ENCODE measurements at places on chromosomes 12 and 14.

DNA sequence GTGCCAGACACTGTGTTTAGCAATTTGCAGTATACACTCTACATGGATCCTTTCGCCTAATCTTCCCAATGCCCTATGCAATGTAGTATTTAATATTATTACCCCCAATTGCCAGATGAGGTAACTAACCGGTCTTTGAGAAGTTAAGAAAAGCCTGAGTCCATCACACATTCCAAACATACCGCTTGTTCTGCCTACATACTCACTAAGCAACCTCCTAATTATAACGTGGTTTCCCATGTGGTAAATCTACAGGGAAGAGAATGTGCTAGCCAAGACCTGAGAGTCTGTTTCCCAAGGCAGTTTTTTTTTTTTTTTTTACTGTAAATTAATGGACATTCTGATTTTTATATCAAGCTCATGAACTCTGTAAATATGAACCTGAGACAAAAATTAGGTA, 37.2 kb downstream of the ATP2B1 start:
- no peak for DNase-seq

DNA sequence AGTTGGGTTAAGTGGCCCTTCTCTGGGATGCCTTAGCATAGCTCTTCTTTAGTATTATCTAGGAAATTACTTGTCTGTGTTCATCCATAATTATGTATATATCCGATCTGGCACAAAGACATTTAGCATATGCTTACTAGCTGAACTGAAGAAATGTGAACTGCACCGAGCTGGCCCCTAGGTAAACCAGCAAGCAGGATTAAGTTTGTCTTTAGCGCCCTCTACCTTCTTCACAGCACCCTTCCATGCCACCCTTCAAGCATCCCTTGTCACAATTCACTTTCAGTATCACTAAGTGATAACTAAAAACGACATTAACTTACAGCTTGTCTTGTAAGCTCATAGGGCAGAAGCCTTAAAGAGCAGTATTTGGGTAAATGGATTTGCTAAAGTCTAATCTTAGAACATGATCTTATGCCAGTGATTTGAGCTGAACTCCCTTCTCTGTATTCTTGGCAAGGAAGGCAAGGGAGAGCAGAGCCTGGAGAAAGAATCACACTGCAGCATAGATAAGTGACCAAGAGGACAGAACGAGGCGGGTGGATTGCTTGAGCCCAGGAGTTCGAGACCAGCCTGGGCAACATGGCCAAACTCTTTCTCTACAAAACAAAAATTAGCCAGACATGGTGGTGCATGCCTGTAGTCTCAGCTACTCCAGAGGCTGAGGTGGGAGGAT, 2.6 kb upstream of the HAL start:
- no peak for DNase-seq

DNA sequence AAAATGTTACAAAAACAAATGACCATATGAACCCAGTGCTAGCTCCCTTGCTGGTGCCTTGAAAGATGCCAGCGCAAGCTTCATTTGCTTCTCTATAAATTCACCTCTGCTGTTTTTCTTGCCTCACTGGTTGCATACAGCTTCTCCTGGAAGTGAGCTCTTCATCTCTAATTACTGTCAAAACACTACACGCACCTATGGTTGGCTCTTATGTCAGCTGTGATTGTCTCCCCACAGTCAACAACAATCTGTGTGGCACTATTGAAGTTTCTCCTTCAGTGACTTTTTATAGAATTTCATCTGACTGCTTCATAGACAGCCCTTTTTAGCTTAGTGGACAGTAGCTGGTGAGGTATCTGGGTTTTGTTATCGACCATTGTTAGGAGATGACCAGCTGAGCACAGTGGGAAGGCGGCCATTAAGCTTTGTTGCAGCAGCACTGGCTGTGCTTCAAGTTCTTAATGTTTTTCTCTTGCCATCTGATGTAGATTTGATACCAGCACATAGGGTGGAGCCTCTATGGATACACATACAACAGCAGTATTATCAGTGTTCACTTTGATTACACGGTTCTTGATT, 131.8 kb downstream of the KITLG start:
- DNase-seq, result no peak

- no peak for DNase-seq
Observed at GRCh38 chr12:27960821-27961220, 11.7 kb downstream of the PTHLH start.

DNA sequence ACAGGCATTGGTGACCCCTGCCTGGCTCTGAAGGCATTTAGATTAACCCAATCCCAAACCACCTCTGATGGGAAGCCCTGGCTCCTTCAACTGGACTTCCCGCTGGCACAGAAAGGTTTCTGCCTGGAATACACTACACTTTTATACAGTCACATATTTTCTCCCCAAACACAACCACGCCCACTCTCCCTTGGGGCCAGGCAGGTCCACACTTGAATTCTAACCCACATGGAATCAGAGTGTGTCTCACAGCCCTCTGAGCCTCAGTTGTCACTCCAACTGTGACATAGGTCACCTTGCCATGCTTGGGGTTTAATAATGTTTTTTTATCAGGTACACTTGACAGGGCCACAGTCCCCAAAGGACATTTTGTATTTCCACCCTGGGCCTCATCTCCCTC, 368.6 kb downstream of the BCL11B start:
- no peak for DNase-seq

- no peak for DNase-seq
Observed at GRCh38 chr14:28762955-28763326, 3.6 kb upstream of the FOXG1 start.

DNA sequence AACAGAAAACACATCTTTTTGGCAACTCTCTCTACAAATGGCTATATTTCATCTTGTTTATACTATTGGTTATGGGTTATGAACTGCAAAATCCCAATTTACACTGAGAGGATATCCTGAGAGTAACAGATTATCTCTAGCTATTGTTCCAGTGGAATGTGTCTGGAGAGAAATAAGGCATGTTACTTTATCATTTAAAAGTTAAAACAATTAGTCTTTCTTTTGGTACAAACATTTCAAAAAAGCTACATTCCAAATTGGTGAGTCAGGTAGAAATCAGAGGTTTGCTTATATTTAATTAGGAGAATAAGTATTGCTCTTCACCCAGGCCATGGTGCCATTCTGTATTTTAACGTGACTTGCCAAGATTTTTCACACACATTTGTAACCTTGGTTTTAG, 411.6 kb downstream of the CCER1 start:
- no peak for DNase-seq

GRCh38 chr14:99425272-99425681, 55.4 kb downstream of the SETD3 start:
- DNase-seq, result no peak

GRCh38 chr14:71117839-71118743, 210.8 kb downstream of the PCNX1 start:
- no peak for DNase-seq

GRCh38 chr14:92615451-92615850, 101.9 kb downstream of the RIN3 start:
- DNase-seq, result no peak

DNA sequence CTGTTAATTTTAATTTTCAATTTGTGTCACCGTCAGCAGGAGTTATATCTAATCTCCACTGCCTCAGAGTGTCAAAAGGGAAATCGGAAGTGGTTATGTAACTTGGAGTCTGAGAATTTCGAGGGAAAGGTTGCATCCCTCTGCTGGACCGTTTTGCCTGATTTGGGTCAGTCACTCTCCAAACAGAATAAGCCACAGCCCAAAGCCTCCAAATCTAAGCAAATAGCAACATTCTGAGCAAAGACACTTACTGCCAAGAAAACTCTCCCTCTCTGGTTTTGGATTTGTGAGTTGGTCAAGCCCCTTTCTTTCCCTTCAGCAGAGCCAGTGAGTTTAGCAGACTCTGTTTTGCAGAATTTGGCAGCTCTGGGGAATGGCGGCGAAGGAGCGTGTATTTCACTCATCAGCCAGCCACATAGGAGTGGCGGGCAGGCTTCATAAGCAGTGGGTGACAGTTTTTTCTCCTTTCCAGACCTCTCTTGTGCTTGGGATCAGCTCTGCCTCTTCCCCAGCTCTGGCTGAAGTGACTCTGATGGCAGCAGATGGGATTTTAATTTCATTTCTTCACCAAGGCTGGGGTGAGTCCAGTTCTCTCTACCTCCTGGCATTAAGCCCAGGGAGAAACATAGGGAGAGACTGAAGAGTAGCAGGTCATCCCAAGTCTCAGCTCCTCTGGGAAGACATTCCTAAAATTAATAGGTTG, 218.7 kb upstream of the NOS1 start:
- DNase-seq, result no peak

GRCh38 chr12:32107359-32108267, 966 bp downstream of the BICD1 start:
- DNase-seq, result no peak

- DNase-seq, result no peak
Observed at GRCh38 chr12:22334410-22335100, at the start of gene ST8SIA1. Gene ST8SIA1, minus strand, starts transcription at chr12:22334707. Its CDS starts 475 bp downstream, at chr12:22334232.

DNA sequence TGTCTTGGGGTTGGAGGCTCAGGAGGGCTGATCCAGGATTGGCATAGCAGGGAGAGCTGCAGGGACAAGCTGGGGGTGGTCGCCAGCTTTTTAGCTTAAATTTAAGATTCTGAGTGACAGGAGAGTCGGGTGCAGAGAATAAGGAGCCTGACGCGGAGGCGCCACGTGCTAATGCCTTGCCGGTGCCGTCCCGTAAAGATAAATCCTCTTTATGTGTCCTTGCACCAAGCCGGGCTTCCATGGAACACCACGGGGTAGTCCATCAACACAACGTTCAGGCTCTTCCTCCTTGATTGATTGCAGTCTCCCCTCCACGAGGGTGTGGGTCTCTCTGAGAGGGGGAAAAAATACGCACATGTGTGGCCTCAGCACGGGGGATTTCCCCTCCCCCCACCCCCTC, 3.9 kb downstream of the DLK1 start:
- DNase-seq, result no peak

DNA sequence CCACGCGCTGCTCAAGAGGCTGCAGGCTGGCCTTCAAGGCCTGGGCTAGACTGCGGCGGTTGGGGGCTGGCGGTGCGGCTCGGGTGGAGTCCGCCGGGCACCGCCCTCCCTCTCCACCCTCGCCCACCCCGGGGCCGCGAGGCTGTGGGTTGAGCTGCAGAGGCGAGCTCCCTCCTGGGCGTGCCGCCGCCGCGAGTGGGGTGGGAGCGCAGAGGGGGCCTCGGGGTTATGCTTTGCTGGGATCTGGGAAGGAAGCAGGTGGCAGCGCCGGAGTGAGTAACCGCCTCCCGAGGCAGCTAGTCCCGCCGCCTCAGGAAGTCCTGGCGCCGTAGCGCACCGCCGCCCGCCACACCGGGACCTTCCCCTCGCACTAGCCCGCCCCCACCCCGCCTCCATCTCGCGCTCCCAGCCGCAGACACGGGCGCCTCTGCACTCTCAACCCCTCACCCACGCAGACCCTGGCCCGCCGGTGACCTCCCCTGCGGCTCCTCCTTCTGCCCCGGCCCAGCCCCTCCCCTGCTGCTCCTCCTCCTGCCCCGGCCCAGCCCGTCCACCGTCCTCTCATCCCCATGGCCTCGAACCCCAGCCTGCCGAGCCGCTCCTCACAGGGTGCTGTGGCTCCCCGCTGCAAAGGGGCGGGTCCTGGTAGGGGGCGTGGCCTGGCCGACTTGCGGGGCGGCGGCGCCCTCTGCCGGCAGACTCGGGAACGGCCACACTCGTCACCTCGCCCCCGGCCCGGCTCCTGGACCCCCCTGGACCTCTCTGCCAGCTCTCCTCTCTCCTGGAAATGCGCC, 16.6 kb downstream of the TAMALIN start:
- no peak for DNase-seq

DNA sequence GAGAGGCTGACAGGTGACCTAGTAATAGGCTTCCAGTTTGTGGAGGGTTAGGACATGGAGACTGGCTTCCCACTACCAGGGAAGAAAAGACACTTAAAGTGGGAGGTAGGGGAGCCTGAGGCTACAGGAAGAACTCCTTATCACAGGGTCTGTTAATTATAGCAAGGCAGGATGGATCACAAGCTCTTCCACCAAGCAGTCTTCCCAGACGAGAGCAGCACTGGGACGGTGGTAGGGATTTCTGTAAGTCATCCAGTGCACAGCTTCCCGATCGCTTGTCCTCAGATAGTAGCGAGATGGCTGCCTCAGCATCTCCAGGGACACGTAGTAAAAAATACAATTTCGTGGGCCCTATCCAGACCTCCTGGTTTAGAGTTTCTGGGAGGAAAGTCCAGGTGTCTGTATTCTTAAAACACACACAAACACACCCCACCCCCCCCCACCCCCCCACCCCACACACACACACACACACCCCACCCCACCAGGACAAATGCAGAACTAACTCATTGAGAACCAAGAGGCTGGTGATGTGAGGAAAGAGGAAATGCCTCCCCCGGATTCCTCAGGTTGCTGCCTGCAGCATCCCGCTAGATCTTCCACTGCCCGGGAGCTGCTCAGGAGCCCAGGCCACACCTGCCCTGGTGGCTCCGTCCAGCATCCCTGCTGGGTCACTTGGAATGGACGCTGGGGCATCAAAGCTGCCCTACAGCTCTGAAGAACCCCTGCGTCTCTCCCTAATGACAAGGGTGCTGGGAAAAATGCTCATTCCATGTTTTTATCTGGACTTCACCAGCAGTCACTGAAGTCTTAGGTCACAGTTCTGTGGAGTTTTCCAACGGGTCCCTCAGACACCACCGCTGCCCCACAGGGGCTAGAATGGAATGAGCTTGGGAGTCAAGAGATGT, 307.2 kb downstream of the CACNA1C start:
- DNase-seq, result no peak

DNA sequence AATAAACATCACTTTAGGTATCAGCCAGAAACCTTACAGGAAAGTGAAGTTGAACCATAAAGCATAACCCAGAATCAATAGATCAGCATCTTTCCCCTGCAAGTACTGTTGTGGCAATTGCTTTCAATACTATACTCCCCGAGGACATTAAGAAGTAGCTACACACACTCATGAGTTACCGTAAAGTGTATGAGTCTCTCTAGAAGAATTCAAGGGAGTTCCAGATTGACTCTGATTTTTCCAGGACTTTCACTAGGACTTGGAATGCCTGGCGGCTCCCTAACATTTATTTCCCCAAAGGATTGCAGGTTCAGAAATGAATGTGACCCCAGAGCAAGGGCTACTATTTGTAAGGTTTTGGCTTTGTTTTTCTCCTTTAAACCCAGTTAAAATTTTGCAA, 465.4 kb upstream of the MDGA2 start:
- DNase-seq, result no peak

- no peak for DNase-seq
Observed at GRCh38 chr12:130158754-130159059, 3.6 kb upstream of the FZD10 start.

GRCh38 chr14:90274019-90274418, 17.7 kb downstream of the PSMC1 start:
- DNase-seq, result no peak

DNA sequence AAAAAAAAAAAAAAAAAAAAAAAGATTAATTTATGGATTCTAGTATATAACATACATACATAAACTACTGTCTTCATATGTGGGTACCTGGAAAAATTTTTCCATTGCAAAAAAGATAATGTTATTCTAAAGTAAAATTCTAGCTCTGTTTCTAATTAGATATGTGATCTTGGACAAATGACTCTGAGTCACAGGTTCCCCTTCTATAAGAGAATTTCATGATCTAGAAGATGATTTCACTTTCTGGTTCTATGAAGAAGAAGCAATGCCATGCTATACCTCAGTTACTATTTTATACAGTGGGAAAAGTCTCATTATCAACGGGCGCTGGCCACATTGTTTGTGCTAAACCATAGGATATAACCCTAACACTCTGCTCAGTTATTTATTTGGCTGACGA, 351.3 kb downstream of the ZFP36L1 start:
- DNase-seq, result no peak

All from cortex of kidney (tissue), 1 donor.